ENCODE measurements at places on chromosomes 4 and X.

DNA sequence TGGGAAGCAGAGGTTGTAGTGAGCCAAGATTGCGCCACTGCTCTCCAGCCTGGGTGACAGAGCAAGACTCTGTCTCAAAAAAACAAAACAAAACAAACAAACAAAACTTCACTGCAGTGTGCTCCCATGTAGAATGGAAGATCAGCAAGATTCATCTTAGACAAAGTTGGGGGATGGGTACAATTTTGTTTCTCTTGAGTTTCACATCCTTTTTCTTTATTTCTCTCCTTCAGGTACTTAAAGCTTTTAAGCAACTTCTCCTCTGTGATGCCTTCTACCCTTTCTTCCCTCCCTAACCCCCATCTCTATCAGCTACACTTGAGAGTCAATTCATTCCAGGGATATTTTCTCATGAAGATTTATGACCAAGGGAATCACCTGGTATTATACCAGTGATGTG is 15.5 kb upstream of the RBBP7 start:
- DNase-seq: no peak

GRCh38 chrX:10939424-10939823 is 171.7 kb upstream of the HCCS start:
- DNase-seq: no peak

- no peak for DNase-seq
Measured at GRCh38 chr4:35695421-35695820, 548.9 kb downstream of the ARAP2 start.

- DNase-seq: no peak
Measured at GRCh38 chrX:148995661-148996060, 495.2 kb downstream of the AFF2 start.

GRCh38 chrX:112941209-112941837 is 100.7 kb upstream of the AMOT start:
- no peak for DNase-seq

DNA sequence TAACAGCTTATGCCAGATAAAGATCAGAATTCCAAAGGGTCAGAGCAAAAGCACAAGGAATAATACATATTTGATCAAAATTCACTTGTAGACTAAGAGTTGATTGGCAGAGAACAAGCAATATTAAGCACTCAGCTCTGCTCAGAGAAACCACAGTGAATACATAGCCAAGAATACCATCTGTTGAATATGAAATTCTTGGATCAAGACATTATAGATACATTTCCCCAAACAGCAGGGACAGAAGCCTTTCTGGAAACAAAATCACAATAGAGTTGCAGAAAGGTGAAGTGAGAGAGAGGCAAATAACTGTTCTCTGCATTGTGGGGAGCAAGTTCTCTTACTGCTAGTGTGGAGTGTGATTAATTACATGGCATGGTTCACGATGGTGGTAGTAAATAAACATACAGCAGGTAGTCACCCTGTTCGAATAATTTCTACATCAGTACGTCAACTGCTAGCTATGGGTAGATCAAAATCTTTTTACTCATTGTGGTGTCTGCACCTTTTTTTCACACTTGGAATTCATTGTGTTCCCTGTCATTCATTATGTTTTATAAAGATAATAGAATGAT is 366.7 kb downstream of the PCDH7 start:
- no peak for DNase-seq

DNA sequence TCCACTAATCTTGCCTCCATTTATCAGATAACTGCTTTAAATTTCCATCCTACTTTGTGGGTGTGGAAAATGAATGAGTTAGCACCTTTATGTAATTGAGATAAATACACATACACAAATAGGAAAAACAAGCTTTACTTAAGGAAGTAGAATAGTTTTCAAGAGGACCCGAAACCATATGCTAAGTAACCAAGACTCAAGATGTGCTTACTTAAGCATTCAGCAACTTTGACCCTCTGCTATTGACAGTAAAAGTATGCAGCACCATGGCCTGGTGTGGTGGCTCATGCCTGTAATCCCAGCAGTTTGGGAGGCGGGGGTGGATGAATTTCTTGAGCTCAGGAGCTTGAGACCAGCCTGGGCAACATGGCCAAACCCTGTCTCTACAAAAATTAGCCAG is 29.9 kb downstream of the RNF175 start:
- DNase-seq: no peak

- DNase-seq: no peak
Measured at GRCh38 chrX:44435047-44435446, 91.6 kb upstream of the EFHC2 start.

DNA sequence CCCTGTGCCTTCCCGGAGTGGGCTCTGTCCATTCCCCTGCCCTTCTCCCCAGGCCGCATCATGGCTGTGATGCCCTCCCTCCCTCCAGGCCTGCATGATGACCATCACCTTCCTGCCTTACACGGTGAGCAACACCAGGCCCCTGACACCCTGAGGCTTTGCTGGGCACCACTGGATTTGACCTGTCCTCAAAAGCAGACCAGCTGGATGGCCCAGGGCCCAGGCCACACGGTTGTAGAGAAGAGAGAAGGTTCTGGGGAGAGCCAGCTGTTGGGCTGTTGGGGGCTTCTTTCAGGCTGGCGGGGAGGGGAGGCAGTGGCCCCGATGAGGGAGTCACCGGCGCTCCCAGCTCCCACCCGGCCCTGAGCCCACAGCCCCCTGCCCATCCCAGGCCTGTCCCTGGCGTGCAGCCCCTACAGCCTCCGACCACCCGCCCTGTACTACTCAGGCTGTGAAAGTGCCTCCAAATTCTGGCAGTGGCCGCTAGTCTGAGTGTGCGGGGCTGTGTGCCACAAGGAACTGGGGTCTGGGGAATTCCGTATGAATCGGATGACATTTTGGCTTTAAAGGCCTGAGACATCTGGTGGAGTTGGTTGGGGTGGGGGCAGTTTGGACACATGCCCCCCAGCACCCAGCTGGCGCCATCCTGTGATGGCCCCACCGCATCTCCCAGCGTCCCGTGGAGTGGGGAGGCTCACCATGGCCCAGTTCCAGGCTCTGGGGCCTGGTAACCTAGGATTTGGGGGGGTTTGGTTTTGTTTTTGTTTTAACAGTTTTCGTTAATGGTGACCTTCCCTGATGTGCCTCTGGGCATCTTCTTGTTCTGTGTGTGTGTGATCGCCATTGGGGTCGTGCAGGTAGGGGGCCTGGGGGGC is 19.6 kb downstream of the TMEM175 start:
- no peak for DNase-seq

- no peak for DNase-seq
Measured at GRCh38 chr4:80295336-80295735, 28.9 kb downstream of the FGF5 start.

GRCh38 chr4:41456559-41457101 is 81.3 kb upstream of the LIMCH1 start:
- DNase-seq: no peak

DNA sequence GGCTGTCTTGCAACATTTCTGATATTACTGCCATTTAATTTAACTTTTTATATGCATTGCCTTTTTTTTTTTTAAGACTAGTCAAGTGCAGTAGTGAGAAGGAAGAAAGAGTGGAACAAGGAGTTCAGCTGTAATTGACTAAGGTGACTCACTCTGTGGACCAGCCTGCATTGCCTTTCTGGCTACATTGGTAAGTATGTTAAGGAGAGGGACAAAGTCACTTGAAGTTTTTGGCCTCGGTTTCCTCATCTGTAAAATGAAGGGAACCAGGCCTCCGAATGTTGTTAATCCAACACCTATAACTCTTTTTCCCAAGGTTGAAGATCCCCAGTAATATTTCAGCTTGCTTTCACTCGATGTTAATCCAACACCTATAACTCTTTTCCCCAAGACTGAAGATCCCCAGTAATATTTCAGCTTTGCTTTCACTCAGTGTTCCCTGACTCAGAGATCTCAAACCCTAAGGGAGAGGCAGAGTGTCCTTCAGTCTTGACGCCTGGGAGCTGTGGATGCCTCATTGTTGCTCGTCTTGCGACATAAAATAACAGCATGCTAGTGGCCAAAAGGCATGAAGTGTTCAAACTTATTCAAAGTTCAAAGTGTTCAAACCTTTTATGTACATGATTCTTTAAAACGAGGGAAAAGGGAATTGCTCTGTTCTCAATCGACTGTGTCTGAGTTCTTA is 102.0 kb downstream of the SORBS2 start:
- no peak for DNase-seq

- no peak for DNase-seq
Measured at GRCh38 chr4:3391422-3391821, 50.3 kb upstream of the HGFAC start.

DNA sequence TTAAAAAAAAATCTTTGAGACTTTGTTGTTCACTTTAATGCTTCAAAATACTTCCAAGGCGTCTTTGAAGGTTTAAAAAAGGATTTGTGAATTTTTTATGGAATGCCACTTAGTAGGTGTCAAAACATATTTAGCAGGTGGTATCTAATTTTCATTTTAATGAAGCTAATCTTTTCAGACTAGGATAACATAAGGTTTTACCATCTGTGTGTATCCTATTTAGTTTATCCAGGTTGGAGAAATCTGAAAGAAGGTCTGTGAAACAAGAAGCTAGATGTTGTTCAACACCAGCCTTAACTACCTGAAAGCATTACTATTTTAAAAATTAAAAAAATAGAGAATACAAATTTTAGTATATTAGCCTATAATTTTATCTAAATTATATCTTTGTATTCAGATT is 193.4 kb downstream of the GRID2 start:
- no peak for DNase-seq

DNA sequence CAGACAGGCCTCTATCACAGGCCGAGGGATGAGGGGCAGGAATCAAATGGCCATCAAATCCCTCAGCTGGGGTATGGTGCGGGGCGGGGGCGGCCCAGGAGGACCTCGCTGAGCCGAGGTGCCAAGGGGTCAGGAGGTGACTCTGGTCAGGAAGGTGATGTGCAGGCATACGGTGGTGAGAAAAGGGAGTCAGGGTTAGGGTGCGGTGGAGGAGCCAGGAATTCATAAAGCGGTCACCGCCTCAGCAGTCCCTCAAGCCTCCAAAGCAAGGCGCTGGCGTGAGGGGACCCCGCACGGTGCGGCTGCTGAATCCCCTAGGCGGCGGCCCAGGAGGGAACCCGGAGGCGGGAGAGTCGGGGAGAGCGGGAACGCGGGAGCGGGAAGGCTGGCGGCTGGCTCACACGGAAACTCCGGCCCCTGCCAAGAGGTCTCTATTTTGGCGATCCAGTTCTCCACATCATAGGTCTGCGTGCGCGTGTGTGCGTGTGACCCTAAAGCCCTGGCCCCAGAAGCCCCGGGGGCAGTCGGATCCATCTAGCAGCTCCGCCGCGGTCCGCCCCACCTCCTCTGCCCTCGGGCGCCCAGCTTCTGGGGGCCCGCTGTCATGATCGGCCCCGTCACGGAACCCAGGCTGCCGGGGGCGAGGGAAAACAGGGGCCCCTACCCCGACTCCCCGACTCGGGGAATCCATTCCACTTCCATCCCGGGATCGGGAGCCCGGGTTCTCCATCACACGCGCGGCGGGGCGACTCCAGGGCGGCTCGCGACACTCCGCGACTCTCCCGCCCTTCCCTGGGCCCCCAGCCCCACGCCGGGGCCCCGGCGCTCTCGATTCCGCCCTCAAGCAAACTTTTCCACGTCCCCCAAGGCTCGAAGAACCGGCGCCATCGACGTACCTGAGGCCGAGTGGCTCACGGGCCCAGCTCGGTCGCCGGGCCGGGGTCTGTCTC is 593 bp downstream of the ELF4 start:
- DNase-seq: no peak

DNA sequence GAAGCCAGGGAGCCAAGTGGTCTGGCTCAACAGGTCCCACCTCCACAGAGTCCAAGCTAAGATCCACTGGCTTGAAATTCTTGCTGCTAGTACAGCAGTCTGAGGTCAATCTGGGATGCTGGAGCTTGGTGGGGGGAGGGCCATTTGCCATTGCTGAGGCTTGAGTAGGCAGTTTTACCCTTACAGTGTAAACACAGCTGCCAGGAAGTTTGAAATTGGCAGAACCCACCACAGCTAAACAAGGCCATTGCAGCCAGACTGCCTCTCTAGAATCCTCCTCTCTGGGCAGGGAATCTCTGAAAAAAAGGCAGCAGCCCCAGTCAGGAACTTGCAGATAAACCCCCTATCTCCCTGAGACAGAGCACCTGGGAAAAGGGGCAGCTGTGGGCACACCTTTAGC is 84.9 kb downstream of the EDA2R start:
- no peak for DNase-seq

- DNase-seq: no peak
Measured at GRCh38 chr4:40702800-40703151, 47.0 kb upstream of the NSUN7 start.

GRCh38 chrX:80766916-80767315 is 42.8 kb downstream of the BRWD3 start:
- DNase-seq: no peak

GRCh38 chr4:84031401-84031800 is 467.7 kb downstream of the NKX6-1 start:
- DNase-seq: no peak

GRCh38 chr4:182492423-182492822 is 249.2 kb downstream of the TENM3 start:
- no peak for DNase-seq

GRCh38 chrX:50211510-50211909 is 6.9 kb downstream of the CCNB3 start:
- DNase-seq: no peak

- DNase-seq: no peak
Measured at GRCh38 chr4:133484287-133484686, 335.2 kb downstream of the PCDH10 start.

DNA sequence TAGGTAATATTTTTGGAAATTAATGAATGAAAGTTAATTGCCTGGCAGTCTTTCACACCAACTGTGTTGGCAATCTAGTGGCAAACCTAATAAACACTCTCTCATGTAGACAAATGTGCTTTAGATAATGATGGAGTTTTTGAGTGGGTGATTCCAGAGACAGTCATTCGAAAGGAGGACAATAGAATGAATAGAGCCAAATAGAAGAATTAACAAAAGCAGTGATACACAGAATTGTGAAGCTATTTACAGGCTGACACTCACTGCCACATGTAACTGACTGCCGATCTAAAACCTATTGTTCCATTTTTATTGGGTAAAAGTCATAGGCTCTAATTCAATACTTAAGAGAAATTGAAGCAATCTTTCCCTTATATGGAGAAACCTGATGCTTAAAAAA is 338.5 kb downstream of the PCDH7 start:
- no peak for DNase-seq

DNA sequence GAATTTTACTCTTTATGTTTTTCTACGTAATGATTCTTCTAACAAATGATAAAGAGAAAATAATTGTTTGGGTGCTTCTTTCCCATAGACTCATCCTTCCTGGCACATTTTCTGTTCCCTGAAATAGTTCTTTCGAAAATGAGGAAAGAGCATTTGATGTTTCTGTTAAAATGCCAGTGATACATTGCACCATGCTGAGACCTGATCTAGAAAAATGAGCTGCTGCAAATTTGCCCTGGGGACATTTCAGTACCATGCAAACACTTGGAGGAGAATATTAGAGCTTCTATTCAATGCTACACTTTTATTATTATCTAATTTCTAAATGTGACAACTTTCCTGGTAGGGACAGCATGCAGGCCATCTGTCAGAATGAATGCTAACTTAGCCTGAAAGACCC is 83.3 kb downstream of the C4orf33 start:
- DNase-seq: no peak

DNA sequence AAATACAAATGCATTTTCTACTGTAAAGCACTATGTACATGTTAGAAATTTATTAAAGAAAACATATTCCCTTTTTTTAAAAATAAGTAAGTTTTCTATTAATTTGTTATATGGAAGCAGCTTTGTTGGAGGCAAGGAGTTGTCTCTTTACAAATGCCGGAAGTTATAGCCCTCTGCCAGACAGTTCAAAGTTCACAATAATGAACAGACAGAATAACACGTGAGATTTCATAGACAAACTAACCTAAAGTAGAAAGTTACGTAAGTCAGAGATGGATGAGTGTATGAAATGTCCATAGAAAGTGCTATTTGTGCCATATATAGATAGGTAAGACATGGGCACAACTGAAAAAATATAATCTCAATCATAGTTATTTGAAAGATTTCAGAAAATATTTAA is 43.9 kb upstream of the NEIL3 start:
- no peak for DNase-seq

Measured in CD4-positive, alpha-beta T cell treated with Interferon alpha-2 for 1 hour (primary cell).